ENCODE measurements at places on chromosomes 1 and 21.

- no peak for DNase-seq
These were observed 204.1 kb downstream of the FMN2 start for GRCh38 chr1:240295811-240296210.

GRCh38 chr21:16821588-16821987, 691.3 kb upstream of the CXADR start:
- no peak for DNase-seq

DNA sequence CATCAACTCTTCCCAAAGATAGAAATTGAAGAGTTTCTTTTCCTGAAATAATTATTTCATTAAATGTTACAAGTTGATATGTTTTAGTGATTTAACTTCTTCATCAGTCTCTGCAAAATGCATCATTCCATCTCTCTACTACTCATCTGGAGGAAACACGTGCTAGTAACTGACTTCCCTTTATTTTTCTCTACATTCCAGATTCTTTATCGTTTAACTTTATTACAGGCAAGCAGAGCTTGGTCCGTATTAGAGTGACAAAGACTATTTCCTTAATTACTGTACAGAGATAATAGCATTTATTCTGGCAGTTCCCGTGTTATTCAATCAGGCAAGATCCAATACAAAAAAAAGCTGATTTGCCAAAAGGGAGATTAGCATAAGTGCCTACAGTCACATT, 88.6 kb downstream of the TM2D1 start:
- DNase-seq = no peak

- no peak for DNase-seq
These were observed 6.7 kb upstream of the EPHA8 start for GRCh38 chr1:22556391-22557104.

DNA sequence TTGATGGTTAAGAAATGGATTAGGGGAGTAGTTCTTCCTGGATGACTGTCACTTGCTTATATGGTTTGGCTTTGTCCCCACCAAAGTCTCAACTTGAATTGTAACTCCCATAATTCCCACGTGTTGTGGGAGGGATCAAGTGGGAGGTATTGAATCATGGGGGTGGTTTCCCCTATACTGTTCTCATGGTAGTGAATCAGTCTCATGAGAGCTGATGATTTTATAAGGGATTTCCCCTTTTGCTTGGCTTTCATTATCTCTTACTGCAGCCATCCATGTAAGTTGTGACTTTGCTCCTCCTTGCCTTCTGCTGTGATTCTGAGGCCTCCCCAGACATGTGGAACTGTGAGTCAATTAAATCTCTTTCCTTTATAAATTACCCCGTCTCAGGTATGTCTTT, 1621.1 kb downstream of the MRPL39 start:
- no peak for DNase-seq

- no peak for DNase-seq
These were observed 298.6 kb upstream of the ST6GALNAC5 start for GRCh38 chr1:76568573-76569238.

DNA sequence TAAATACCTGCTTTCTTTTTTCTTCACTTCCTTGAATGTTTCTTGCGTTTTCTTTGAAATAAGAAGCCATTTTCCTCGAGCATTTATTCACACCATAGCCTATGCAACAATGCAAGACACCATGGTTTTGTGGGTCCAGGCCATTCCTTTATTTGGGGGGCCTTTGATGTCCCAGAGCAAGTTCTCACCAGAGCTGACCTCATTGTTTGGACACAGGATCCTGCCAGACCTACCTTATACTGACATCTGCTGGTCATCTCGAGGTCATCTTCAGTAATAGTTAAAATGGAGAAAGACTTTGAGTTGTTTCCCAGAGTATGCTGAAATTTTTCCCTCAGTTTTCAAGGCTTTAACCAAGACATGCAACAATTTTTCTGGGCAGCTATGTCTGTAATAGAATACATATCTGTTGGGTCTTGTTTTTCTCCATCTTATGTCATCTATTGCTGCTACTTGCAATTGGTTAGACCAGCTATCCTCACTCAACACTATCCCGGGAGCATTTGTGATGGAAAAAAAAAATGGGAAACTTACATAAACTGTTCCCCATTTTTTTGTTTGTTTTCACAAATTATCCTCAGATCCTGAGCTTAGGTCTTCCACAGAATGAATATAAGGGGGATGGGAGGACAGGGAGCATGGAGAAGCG, 34.0 kb upstream of the BACE2 start:
- DNase-seq = peak; percentile 45

GRCh38 chr1:182995894-182996293, 27.3 kb upstream of the LAMC1 start:
- peak; percentile 62 for DNase-seq

DNA sequence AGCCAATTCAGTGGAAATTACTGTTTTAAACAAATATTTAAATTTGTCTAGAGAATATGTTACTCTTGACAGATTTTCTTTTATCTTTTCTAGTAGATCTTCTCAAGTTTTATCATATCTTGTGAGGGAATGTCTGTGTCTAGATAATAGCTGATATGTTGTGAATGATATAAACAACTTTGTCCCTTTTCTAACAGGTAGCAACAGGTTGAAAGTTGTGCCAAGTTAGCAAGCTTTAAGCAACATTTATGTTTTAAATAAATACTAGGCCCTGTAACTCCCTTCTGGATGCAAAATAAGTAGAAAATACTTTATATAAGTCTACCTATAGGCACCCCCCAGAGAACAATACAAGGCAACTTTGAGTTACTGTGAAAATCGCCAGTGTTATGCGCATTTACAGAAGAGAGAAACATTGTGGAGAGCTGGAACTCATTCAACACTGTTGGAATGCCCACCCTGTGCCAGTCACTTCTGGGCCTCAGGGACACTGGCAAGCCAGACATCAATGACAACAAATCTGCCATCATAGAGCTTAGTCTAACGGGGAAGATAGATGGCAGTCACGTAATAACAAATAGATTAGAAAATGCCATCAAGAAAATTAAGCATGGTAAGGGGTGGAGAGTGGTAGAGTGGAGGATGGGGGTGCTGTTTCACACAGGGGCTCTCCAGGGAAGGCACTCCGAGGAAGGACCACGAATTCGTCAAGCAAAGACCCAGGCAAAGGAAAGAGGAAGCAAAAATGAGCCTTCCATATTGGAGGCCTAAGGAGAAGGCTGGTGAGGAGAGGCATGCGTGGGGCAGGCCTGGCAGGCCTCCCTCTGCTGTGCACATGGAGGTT, 4.4 kb downstream of the MAP3K21 start:
- peak; percentile 28 for DNase-seq

DNA sequence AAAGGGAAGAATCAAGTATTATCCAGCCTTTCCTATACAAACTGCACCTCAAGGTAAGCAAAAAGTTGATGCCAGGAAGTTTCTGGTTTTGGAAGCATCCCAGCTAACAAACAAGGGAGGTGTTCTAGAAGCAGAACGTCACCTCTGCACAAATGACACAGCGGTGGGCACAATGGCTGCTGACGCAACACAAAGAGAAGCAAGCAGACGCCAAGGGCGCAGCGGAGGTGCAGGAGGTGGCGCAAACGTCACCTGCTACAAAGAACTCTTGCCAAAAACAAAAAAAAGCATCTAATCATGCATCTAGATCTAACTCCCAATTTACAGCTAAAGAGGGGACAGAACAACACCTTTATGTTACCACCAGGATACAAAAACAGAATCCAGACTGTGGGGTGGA, 88.5 kb downstream of the NPHP4 start:
- no peak for DNase-seq

DNA sequence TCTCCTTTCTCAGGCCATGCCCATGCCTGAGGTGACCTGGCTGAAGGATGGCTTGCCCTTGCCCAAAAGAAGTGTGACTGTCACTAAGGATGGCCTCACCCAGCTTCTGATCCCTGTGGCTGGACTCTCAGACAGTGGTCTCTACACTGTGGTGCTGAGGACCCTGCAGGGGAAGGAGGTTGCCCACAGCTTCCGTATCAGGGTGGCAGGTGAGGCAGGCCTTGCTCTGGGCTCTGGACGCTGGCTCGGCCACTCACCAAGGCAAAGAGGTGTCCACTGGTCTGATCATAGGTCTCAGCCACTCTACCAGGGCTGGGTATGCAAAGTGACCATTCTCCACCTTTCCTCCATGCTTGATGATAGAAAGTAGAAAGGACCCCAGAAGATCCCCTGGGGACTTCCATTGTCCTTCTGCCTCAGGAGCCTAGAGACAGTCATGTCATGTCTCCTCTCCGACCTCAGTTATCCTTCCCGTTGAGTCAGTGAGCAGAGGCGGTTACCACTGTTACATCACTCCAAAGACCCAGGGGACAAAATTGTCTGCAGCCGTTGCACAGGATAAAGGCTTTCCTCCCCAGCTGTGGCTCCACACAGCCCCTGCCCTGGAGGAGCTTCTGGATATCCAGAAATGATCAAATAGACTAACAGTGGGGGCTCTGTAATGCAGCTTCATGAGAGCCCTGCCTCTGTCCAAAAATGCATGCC, 34.2 kb downstream of the IGFN1 start:
- DNase-seq = no peak

DNA sequence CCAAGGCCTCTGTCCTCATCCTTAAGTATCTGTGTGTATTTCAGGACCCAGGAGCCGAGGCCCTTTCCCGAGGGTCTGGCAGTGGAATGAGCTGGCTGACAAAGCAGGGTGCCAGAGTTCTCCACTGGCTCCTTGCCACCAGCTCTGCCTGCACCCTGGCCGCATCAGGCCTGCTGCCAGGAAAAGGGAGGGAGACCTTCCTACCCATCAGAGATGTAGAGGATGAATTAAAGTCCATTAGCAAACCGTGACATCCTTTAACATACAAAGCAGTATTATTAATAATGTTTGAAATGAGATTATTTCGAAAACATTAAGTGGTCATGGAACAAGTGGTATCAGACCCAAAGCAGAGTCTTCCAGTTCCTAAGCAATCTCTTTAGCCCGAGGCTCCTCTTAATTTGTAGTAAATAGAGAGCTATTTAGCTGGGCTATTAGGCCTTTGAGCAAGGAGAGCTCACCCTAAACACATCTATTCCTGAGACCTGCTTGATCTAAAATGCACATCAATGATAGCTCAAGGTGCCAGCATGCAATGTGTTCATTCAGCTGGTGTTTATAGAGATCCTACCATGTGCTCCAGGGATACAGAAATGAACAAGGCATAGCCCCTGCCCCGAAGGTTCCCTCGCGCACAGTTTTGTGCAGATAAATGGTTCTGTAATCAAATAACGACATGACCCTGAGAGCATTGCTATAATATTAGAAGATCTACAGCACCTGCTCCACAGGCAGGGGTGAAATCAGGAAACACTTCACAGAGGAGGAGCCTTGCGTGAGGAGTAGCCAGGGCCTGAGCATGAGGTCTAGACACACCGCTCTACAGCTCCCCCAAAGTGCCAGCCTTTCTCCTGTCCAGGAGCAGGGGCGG, 44.0 kb downstream of the FAM163A start:
- no peak for DNase-seq

GRCh38 chr21:38567970-38568360, 69.7 kb upstream of the ERG start:
- no peak for DNase-seq

DNA sequence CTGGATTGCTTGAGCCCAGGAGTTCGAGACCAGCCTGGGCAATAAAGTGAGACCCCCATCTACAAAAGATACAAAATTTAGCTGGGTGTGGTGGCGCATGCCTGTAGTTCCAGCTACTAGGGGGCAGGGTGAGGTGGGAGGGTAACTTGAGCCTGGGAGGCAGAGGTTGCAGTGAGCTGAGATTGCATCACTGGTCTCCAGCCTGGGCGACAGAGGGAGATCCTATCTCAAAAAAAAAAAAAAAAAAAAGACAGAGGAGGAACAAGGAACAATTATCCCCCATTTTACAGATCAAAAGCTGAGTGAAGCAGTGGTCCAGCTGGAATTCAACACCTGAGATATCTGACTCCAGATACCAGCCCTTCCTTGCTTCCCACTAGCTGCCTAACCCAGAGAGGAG, 34.8 kb downstream of the L1TD1 start:
- no peak for DNase-seq

DNA sequence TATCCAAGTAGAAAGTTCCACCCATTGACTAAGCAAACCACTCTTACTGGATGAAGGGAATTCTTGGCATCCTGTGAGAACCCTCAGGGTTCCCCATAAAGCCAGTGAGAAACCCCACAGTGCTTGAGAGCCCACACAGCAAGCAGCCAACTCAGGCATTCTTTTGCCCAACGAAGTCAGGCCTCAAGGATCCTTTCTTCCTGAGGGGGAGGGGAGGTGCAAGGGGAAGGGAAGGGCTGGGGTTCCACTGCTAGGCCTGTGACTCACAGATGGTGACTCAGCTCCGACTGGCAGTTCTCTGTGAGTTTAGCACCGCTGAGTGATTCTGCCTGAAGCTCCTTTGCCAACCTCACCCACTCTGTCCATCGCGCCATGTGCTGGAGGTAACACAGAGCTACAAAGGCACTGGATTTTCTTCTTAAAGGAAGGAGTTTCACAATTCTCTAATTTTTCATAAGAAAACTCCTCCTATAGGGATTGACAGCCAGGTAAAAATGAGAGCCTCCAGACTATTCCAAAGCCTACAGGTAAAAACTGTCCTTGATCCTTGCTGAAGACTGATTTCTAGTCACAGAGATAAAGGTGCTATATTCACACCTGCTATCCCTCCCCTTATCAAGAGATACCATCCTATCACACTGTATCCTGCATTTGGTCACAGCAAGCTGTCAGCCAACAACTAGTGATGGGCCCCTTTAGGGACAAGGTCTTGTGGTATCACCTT, 4.8 kb downstream of the ENO1 start:
- peak; percentile 91 for DNase-seq

- DNase-seq = no peak
These were observed 156.3 kb downstream of the C1orf94 start for GRCh38 chr1:34332996-34333395.

All from Kasumi-1 (cell line).